A549 treated with RU486 at 1 μM for 4 hours (cell line): ENCODE measurements at places on chromosomes 3 and 15. TPM values are rescaled to one million over a fixed set of nuclear protein-coding genes. Genes with fewer than 3 reads are reported as not detected.

Gene UNC13C
- total RNA-seq = not detected in 5 replicates

Gene TPRG1
- total RNA-seq = 0.13 to 0.38 TPM (median 0.25 TPM) in 5 replicates

Gene FETUB
- total RNA-seq = 0.07 to 0.37 TPM (median 0.26 TPM) in 3 of 5 replicates, not detected in the others

Gene MYO5C
- total RNA-seq = 5.0 to 6.0 TPM (median 5.5 TPM) in 5 replicates

Gene MYZAP
- 0.66 to 1.7 TPM (median 1.5 TPM) in 5 replicates for total RNA-seq

Gene ATG3
- total RNA-seq = 43.5 to 56.0 TPM (median 47.5 TPM) in 5 replicates

Gene MESP1
- total RNA-seq = 2.1 to 6.8 TPM (median 6.1 TPM) in 5 replicates

Gene C15orf62
- total RNA-seq = 0.05 to 0.10 TPM (median 0.07 TPM) in 4 of 5 replicates, not detected in the other

Gene SFMBT1
- total RNA-seq = 6.1 to 8.6 TPM (median 8.1 TPM) in 5 replicates

Gene SETMAR
- 8.9 to 10.7 TPM (median 9.3 TPM) in 5 replicates for total RNA-seq
